ENCODE measurements at places on chromosomes 5 and 9.

GRCh38 chr9:68979538-68980314 is 34.2 kb downstream of the PRKACG start:
- DNase-seq = no peak

- DNase-seq = no peak
Measured at GRCh38 chr9:129013674-129014073, 14.5 kb downstream of the SH3GLB2 start.

- DNase-seq = no peak
Measured at GRCh38 chr5:37916525-37916924, 76.7 kb upstream of the GDNF start.

GRCh38 chr5:122500245-122501088 is 188.4 kb downstream of the SNCAIP start:
- peak; percentile 65 for DNase-seq

GRCh38 chr5:136811551-136811950 is 446.2 kb upstream of the TRPC7 start:
- DNase-seq = peak; percentile 27

DNA sequence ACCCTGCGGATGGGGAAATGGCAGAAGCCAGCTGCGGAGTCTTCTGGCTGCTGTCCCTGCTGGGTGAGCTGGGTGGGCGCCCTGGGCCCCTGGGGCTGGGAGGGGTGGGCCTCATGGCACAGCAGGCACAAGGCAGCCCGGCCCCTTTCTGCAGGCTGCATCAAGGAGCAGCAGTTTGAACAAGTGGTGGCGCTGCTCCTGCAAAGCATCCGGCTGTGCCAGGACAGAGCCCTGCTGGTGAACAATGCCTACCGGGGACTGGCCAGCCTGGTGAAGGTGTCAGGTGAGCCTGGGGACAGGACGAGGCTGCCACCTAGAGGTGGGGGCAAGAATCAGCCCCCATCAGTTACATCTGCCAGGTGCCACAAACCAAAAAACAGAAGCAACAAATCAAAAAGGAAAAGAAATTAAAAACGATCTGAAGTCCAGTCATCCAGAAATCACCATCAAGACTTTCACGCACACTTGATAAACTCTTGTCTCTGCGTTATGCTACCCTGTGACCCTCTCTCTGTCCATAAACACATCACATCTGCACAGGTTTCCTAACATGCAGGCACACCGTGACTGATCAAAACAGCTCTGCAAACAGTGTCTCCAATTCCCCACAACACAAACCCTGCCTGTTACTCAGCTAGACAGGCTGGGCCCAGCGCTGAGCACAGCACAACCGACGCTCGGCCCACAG is 13.9 kb downstream of the REXO4 start:
- no peak for DNase-seq

- DNase-seq = no peak
Measured at GRCh38 chr9:112624711-112625707, 92.9 kb downstream of the INIP start.

- DNase-seq = no peak
Measured at GRCh38 chr5:43486353-43486752, 2.7 kb upstream of the TMEM267 start.

DNA sequence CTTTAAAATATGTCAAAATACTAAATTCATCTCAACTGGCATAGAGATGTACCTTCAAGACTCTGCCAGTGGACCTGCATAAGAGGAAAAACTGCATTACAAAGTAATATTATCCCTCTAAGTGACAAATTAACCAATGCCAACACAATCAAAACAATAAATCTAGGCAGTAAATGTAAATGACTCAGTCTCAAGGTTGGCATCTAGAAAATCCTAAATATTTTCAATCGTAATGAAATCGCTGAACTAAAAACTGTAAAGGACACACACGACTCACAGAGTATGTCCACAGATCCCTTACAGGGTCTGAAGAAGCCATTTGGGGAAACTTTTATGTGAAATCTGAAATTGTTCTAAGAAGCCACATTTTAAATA is 31.2 kb downstream of the ERMP1 start:
- DNase-seq = no peak

DNA sequence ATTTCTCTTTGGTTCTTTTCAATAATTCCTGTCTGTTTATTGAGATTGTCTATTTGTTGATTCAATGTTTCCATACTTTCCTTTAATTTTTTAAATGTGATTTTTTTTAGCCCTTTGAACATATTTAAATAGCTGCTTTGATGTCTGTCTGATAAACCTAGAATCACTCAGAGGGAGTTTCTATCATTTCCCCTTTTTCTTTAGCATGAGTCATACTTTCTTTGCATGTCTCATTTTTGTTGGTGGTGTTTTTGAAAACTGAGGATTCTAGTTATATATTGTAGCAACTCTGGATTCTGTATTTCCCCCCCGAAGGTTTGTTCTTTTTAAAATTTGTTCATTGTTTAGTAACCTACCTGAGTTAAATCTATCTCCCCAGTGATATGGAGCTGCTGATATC is 24.2 kb upstream of the ZNF618 start:
- no peak for DNase-seq

GRCh38 chr9:129381481-129381957 is 203.5 kb upstream of the IER5L start:
- DNase-seq = no peak

DNA sequence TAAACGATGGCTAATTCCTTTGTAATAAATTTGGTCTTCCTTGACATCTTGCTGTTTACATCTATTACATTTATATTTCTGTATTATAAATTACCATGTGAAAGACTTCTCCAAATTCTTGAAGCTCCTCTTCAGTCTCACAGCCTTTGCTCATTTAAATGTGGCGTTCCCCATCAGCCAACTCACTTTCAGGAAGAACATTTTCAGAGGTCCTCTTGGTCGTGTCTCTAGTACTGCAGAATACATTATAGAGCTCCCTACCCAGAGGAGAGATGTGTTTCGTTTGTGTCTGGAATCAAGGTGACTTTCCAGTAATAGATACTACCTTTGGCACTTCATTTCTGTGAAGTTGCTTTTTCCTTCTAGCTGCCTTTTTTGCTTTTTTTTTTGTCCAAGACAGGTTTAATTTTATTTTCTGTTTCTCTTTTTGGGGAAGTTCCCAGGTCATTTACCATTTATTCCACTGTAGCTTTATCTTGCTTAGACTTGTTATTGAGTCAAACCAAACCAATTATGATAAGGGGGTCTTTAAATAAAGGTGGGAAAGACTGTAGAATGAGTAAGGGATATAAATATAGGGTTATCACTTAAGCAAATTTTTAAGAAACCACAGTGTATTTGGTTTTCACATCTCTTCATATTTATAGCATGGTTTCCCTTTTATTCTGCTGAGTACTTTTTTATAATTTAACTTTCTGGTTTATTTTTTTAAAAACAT is 12.8 kb downstream of the UBE2B start:
- no peak for DNase-seq

DNA sequence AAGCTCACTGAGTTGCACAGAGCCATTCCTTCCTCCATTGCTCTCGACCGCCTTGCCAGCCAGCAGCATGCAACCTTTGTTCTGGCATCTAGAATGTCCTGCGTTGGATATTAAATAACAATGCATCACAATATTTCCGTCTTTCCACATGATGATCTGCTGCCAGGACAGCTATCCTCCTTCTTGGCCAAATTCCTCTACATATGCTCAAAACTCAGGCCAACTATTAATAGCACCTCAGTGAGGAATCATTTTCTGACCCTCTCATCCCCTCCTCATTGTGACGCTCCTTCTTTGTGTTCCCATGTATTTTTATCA is 128.6 kb downstream of the MYO10 start:
- DNase-seq = no peak

DNA sequence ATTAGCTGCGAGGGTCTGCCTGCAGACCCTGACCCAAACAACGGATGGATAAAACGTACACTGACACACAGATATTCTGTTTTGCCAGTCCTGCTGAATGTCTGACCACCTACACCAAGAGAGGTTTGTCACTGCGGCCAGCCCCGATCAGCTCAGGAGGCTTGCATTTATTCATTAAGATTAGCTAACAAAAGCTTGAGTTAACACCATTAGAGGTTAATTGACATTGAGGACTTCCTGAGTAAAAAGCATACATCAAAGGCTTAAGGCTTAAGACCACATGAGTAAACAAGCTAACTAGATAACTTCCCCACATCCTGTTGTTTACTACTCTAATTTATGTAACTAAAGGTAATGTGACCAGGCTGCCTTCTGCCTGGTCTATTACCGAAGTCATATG is 198.1 kb upstream of the TRPC7 start:
- DNase-seq = no peak

DNA sequence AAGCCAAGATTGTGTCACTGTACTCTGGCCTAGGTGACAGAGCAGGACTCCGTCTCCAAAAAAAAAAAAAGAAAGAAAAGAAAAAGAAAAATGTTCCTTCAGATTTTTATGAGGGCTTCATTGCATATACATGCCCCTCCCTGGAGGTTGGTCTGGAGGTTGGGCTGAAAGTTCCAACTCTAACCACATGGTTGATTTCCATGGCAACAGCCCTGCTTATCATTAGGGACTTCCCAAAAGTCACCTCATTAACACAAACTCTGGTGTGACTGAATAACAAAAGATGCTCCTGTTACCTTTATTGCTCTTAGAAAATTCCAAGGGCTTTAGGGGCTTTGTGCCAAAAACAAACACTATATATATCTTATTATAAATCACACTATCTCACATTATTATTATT is 113.8 kb downstream of the TMC1 start:
- DNase-seq = no peak

DNA sequence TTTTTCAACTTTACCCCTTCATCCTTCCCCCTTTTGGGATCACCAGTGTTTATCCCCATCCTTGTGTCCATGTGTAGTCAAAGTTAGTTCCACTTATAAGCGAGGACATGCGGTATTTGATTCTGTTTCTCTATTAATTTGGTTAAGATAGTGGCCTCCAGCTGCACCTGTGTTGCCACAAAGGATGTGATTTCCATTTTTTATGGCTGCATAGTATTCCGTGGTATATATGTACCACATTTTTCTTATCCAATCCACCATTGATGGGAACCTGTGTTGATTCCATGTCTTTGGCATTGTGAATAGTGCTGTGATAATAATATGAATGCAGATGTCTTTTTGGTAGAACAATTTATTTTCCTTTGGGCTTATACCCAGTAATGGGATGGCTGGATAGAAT is 252.4 kb downstream of the ARRDC3 start:
- DNase-seq = no peak

DNA sequence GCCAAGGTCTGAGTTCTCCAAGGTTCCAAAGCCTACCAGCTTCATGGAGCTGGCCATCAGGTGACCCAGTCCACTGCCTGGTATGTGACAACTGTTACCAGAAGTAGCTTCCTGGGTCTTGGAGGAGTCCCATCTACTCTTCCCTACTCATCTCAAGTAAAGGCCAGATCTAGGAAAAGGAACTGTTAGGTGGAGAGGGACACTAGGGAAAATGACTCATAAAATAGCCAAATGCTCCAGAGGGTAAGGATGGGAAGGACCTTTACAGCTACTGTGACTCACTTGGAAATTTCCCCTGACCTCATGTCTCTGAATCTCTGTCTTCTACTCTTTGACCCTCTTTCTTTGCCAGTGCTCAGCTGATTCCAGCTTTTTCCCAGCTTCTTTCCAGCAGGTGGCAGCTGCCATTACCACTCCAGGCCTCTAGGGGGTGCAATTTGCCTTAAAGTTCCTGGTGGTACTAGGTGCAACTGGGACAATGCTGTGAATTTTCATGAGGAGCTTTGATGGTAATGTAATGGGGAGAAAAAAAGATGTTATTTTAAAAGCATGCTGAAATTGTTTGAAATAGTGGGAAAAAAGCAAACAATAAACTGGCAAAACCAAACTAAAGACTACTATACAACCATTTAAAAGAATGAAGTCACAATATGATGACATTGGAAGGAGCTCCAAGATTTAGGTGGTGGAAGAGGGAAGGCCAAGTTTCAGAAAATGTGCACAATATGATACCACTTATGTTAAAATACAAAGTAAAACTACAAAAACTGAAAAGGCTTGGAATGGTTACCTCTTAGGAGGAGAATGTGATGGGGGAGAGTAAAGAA is 27.1 kb upstream of the MYORG start:
- peak; percentile 47 for DNase-seq

GRCh38 chr5:103354446-103354845 is 95.9 kb downstream of the MACIR start:
- no peak for DNase-seq

- DNase-seq = no peak
Measured at GRCh38 chr9:109759589-109759988, 20.4 kb upstream of the PALM2AKAP2 start.

GRCh38 chr9:123922911-123923310 is 7.0 kb downstream of the DENND1A start:
- DNase-seq = no peak

DNA sequence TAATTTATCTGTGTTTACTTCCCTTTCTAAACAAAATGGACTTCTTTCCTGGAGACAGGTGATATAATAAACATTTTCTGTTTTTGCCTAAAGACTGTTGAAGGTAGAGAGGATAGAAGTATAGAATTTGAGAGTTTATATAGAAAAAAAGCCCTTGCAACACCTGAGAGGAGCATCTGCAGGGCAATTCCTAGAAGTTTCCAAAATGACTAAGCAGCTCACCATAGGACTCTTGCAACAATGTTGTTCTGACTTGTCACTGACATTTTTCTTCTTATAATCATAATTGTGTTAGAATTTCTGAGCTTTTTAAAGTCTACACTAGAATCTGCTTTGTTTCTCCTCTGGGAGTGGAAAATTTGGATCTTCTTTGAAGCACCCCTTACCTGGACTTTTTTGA is 216.8 kb downstream of the TUSC1 start:
- no peak for DNase-seq

GRCh38 chr5:76652809-76653414 is 29.7 kb upstream of the F2RL2 start:
- DNase-seq = no peak

DNA sequence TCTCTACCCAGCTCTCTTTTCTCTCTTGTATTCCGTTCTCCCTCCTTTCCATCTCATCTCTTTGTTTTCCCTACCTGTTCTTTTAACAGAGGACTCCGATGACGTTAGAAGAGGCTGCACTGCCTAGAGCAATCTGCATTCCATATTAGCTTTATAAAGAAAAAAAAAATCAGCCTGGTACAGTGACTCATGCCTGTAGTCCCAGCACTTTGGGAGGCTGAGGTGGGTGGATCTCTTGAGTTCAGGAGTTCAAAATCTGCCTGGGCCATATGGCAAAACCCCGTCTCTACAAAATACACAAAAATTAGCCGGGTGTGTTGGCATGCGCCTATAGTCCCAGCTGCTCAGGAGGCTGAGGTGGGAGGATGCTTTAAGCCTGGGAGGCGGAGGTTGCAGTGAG is 49.0 kb downstream of the DAPK1 start:
- no peak for DNase-seq

GRCh38 chr9:121812159-121812735 is 160.8 kb downstream of the DAB2IP start:
- no peak for DNase-seq

- peak; percentile 22 for DNase-seq
Measured at GRCh38 chr9:84668196-84669012, 1.1 kb upstream of the NTRK2 start.

DNA sequence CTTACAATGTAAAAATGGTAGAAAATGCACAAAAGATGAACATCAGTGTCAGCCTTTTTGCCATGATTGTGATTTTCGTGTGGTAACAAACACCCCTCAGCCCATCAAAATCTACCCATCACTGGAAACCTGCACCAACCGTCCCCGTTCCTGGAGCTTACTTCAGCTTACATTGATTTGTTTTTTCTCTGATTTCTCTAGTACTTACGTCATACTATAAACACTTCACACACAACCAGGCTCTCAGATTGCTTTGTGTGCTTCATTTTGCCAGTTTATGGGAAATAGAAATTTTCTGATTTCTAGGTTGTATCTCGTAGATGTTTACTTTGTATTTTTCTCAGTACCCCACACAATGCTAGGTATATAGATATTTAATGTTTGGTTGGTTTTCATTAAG is 129.1 kb downstream of the RAB3C start:
- DNase-seq = no peak
